T-helper 1 cell (primary cell): ENCODE measurements at places on chromosomes 1 and 21.
A peak's percentile ranks its signal among the peaks of the same experiment; 100 is the strongest.

DNA sequence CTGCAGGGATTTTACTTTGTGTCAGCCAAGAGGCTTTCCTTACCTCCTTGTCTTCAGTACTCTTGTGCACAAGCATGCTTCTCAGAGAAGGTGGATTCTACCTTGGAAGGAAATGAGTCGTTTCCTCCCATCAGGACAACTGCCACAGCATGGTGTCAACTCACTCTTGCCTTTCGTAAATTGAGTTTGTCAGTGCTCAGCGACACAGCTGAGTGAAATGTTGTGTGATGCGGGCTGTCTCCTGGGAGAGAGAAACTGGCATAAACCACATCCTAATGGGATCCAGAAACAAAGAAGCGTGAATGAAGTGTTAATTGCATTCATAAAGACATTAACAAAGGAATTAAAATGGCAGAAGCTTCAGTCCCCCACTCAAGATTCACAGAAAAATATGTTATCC, 51.5 kb upstream of the SLC22A15 start:
- no peak for DNase-seq

GRCh38 chr1:16913181-16913832, 8.4 kb upstream of the CROCC start:
- no peak for DNase-seq

- DNase-seq, result no peak
These were observed 58.7 kb downstream of the DIP2A start for GRCh38 chr21:46517361-46517760.

DNA sequence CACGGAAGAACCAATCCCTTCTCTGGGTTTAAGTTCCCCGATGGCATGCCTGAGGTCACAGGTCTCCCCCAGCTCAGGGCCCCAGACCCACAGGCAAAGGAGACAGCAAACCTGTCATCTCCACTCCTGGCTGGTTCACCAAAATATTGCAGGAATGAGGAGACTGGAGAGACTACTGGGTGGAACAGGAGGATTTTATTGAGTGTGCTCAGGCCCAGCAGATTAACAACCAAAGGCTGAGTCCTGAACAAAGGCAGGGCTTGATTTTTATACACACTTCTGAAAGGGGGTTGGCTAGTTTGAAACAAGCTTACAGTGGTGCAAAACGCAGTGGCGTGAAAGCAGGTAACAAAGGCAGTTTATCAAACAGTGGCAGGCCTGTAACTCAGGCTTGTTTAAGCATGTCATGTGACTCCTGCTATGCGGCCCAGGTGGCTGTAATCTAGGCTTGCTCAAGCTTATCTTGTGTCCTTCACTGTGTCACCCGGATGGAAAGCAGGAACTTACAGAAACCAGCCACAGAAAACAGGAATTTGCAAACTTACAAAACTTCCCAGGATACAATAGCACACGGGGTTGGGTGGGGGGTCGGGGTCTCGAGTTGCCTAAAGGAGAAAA, 27.4 kb upstream of the KCNJ15 start:
- no peak for DNase-seq

DNA sequence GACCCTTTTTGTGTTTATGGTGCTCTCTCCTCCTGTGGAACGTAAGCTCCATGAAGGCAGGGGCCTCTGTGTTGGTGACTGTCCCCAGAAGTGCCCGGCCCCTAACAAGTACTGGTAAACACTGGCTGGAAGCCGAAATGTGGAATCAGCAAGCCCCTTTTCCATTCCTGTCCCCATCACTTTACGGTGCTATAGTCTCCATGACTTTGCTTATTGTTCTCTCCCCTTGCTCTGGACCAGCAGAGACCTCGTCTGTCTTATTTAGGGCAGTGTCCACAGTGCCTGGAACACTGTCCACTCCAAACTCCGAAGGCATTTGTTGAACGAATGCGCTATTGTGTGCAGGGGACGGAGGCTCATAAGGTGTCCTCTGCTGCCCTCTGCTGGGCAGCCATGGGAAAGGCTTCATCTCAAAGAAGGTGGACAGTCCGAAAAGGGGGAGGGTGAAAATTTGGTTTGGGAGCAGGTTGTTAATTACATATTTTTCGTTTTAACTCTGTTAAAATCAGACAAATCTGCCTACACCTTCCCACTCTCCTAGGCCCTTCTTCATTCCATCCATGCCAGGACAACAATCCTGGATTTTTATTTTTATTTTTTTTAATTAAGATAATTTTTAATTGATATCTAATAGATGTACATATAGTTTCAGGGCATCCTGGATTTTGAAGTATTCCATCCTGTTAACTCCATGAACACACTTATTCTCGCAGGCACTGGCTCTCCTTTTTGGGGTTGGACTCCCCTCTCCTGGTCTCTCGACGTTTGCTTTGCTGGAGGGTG, 115.6 kb downstream of the PGBD5 start:
- DNase-seq, result peak; percentile 50

DNA sequence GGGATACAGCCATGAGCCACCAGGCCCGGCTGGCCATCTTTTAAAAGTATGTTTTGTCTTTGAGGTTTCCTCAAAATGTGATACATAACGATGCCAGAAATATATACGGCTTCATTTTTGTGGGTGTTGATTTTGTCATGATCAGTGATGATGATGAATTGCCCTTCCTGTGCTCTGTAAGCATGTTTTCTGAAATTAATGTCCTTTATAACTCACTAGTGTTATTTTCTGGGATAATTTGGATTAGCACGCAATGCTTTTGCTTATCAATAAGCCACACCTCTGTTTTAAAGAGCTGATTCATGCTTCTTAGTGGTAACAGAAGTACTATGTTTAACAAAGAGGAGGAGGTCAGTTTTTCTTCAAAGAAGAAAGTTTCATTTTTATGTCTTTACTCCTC, 25.6 kb downstream of the PHACTR4 start:
- DNase-seq, result no peak

DNA sequence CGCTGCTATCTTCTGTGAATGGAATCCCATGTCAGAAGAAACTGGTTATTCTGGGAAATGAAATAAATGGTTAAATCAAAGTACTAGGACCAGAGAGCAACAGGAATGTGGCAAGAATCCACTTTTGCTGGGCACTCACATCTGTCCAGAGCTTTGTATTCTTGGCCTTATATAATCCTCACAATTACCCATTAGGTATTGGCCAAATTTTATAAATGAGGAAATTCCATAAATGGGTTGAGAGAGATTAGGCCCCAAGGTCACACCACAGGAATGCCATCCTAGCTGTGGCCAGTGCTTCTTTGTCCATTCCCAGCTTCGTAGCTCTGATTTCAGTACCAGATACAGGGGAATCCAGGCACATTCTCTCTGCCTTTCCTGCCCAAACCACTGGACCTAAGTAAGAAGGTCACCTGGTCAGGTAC, 76.1 kb upstream of the HOOK1 start:
- DNase-seq, result no peak

- no peak for DNase-seq
These were observed 668.2 kb downstream of the KIF26B start for GRCh38 chr1:245822996-245823395.

DNA sequence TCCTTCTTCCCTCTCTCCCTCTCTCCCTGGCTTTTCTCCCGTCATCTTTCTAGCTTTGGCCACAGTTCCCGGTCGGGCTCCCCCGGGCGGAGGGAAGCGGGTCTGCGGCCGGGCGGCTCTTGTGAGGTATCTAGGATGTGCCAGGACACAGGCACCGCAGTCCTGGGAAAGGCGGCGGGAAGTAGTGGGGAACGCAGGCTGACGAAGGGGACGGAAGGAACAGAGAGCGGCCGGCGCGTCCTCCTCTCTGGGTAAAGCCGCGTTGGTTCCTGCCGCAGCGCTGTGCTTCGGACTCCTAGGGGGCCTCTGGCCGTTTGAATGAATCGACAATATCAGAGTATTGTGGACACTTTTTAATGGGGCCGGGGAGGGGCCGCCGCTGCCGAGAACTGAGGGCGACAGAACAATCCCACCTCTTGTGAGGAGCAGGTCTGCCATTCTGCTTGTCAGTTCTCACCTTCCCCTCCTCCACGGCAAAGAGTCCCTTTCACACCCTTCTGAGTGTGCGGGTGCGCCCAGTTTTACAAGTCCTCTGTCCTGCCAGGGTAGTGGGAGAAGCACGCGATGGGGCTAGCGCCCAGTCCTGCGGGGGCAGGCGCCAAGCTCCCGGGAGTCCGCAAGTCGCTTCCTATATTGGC, 1.2 kb upstream of the LHX9 start:
- DNase-seq, result no peak

GRCh38 chr21:29557200-29557599, 258.5 kb downstream of the BACH1 start:
- no peak for DNase-seq

GRCh38 chr21:29077651-29078090, 4.2 kb upstream of the CCT8 start:
- DNase-seq, result no peak

- no peak for DNase-seq
These were observed 35.6 kb upstream of the UTS2 start for GRCh38 chr1:7888248-7889081.

- DNase-seq, result no peak
These were observed 6.4 kb upstream of the CSF1 start for GRCh38 chr1:109904105-109904817.

DNA sequence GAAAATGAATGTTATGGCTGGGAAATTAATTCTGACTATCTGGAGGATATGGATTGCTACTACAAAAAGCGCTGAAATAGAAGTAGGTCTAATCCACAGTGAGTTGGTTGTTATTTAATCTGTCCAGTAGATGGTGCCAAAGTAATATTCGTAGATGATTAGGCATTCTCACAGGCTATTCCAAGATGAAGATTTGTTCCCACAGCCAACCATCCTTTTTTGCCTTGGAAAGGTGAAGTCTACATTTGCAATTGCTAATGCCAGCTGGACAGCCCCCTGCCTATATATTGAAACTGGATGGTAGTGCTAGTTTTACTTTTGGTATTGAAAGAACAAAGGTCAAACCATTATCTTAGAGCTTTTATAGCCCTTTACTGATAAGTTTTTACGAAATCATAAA, 43.8 kb downstream of the RBM11 start:
- DNase-seq, result no peak

DNA sequence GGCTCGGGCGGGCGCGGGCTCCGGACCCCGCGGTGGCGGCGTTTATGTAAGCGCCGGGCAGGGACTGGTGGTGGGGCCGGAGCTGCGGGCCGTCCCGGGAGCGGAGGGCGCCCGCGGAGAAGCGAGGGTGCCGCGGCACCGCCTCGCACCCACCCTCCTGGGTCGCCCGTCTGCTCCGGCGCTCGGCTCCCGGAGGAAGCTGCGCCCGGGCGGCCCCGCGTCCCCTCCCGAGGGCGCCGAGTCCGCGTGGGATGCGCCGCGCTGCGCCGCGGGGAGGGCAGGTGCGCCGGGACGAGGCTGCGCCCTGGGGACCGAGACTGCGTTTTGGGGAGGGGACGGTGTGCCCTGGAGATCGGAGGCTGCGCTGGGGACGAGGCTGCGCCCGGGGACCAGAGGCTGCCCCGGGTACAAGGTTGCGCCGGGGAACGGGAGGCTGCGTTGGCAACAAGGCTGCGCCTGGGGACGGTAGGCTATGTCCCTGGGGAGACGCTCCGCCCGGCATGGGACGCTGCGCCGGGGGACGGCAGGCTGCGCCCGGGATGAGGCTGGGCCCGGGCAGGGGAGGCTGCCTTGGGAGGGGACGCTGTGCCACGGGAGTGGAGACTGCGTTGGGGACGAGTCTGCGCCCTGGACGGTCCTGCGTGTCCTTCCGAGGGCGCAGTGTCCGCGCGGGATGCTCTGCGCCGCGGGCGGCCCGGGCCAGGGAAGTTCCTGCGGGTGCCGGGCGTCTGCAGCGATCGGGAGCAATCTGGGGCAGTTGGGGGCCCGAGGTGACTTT, 627 bp downstream of the ADARB1 start:
- DNase-seq, result peak; percentile 35

- no peak for DNase-seq
These were observed 232.8 kb upstream of the PTBP2 start for GRCh38 chr1:96488777-96489176.

GRCh38 chr1:211951856-211952255, 83.5 kb downstream of the INTS7 start:
- DNase-seq, result no peak

GRCh38 chr1:230877146-230877923, 9.0 kb upstream of the C1orf198 start:
- DNase-seq, result no peak

DNA sequence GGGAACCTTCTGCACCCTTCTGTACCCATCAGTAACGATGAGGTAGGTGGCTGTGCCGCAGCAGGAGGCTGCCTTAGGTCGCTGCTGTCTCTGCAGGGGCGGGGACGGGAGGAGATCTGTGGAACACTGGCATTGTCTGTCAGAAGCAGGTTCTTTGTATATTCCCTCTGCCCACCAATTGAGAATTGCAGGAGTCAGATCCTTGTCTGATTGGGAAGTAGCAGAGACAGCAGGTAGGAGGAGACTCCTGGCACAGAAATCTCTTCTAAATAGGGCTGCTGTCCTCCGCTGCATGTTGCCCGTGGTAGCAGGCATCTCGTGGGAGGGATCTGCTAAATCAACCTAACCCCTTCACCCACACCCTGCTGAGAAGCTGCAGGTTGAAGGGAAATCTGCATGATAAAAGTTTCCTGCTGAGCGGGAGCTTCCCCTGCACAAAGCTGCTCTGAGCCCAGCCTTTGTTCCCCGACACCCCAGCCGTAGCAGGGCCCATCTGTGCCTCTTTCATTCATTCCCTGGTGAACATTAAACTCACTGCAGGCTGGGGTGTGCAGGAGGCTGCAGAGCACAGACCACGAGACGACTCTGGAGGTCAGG, 15.9 kb downstream of the SARS1 start:
- no peak for DNase-seq

DNA sequence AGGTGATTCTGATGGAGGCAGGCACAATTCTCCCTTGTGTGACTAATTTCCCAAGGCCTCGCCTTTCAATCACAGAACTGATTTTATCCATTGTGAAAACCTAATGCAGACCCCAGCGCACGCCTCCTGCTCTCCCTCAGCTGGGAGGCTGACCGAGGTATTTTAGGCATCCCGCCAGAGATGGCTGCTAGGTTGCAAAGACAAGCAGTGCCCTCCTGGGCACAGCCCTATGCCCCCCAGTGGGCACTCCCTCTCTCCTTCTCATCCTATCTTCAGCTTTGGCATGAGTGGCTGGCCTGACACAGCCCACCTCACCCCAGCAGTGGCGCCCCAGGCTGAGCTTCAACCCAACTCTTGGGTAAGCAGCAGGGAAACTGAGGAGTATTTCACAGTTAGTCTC, 24.2 kb upstream of the ZNF648 start:
- DNase-seq, result no peak

GRCh38 chr21:43201491-43201890, 32.7 kb downstream of the CRYAA start:
- DNase-seq, result no peak

- DNase-seq, result no peak
These were observed 6.3 kb upstream of the TNNT2 start for GRCh38 chr1:201383647-201384405.
